ENCODE measurements at places on chromosomes 5 and 9.

DNA sequence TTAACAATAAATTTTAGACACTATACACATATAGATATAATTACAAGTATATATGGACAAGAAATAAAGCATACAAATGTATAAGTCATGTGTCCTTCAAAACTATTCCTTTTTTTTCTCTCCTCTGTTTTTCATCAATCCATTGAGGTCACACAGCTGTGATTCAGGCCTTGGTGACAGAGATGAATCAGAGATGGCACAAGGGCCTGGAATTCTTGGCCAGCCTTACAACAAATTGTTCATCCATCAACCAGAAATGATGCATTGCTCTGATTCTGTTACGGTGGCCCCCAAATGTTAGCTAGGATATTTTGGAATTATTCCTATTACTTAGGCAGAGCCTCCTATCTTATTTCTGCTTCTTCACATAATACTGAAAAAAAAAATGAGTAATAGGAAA, 108.7 kb upstream of the MPDZ start:
- peak; percentile 22 for DNase-seq

DNA sequence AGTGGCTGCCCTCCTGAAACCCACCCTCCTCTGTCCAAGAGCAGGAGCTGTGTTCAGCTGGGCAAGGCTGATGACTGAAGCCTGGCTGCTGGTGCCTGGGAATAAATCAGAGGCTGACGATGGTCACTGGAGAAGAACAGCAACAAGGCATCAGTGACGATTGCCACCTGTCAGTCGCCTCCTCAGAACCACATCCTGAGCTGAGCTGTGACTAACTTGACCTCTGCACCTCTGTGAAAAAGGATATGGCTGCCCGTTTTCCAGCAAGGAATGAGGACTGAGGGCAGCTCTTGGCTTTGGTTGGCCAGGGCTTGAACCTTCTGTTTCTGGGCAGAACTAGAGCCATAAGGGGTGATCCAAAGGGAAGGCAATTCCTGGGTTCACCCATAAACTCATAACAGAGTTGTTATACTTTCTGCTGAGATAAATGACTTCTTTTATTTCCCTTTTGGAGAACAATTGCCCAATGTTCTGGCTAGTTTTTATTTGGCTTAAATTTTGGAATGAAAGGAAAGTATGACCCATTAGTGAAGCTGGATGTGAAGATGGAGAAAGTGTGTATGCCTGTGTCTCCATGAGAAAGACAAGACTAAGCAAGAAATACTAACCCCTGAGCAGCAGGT, 40.1 kb downstream of the TRIP13 start:
- DNase-seq: no peak

- DNase-seq: no peak
These were observed 184.7 kb downstream of the MAPKAP1 start for GRCh38 chr9:125522328-125522725.

DNA sequence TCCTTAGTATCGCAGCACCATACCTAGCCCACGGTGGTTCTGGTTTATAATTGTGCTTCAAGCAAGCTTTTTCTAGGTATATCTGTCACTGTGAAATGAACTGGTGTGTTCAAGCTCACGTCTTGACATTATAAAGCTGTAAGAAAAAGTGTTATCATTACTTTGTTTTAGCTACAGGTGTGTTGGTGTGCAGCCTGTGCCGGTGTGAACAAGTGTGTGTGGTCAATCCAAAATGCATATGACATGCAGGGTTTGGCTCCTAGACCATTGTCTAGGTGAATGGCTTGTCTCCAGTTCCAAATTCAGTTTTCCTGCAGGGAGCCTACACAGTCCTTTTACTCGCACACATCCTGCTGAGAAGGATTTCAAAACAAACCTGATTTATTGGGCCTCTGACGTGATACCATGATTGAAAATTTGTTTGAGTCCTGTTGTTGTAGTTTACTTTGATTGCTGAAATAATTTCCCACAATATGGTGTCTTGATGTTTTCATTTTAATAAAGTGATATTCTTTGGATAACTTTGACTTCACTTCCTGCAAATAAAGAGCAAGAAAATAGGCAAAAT, 3.7 kb downstream of the LSM11 start:
- DNase-seq: no peak

DNA sequence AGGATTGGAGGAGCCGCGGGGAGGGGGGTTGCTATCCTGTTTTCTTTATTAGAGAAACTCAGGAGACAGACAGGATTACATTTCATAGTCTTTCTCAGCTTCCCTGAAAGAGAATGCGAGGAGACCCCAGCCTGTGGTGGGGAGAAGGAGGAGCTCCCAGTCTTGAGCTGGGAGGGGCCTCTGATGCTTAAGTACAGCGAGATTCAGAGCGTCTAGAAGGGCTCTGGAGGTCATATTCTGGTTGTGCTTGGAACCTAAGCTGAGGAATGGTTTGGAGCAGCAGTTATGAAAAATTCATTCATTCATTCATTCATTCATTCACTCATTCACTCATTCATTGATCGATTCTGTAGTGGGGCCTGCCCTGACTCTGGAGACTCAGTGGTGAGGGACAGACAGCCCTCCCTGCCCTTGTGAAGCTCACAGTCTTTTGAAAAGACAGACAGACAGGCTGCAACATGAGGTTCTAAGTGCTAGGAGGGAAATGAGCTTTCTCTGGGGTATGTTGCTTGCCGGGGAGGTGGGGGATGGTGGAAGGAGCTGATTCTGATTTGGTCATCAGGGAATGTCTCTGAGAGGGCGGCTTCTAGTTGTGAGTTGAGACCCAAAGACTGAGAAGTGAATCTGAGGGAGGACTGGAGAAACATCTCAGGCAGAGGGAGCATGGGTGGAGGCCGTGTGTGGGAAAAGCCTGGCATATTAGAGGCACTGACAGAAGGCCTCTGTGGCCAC, 2.5 kb upstream of the SPRY4 start:
- DNase-seq: peak; percentile 73

DNA sequence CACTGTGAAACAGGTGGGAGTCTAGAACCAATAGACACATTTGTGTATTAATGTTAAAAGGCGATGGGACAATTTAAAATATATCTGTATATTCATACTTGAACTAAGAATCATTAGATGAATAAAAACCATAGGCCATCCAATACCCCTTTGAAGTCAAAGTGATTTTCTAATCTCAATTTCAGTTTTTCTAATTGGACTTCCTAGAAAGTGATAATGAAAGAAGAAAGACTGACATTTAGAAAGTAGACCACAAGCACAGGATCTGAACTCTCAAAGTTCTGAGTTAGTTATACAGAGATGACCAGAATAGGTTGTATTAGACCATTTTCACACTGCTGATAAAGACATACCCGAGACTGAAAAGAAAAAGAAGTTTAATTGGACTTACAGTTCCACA, 412.8 kb upstream of the PIK3R1 start:
- DNase-seq: no peak

GRCh38 chr9:127574072-127574993, 37.7 kb upstream of the STXBP1 start:
- DNase-seq: no peak

DNA sequence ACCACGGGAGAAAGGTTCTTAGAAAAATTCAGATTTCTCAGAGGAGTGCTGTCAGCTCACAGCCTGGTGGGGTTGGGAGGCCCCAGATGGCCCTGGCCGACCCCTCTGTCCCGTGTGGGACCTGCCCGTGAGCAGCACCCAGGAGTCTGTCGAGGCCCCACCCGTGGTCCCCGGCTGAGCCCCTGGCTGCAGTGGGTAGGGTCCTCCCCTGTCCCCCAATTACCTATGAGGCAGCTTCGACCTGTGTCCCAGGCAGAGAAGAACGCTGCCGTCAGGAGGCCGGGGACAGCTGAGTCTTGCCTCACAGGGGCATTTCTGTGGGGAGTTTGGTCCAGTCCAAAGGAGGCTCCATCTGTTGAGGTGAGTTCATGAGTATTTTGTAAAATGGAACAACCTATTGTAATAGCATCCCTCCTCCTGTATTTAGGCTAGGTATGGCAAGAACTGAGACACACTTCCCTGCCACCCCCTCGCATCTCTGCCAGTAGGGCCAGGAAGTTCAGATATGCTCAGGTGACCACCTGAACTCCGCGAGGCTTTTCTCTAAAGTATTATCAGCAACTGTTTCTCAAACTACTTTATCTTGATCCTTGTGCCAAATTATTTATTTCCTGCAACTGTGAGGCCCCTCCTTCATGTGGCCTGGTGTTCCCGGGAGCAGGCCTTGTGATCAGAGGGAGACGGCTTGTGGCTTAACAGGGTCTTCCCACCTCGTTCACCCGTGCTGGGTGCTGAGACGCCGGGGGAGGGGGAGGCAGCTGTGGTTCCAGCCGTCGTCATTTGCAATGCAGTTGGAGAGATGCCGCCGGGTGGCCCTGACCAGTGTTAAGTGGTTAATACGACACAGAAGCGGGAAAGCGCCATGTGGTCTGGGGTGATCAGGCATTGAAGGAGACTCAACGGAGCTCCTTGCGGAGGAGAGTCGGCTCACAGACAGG, 1.7 kb downstream of the AHRR start:
- DNase-seq: no peak

DNA sequence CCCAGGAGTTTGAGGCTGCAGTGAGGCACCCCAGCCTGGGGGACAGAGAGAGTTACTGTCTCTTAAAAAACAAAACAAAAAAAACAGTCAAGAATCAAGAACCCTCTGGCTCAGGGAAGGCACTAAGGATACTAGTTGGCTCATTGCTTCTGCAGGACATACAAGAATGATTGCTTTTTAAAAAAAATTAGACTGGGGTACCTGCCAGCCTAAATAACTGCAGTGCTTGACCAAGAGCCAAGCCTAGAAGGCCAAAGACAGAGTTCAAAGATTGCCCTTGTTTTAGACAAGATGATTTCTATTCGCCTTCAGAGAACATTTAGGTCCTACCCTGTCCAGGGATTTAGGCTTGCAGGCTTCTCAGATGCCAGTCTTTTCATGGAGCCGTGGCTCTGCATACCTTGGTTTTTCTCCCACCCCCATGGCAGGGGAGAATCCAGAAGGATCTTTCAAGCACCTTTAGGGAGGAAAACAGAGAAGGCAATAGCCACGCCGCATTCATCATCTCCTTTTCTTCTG, 93.7 kb upstream of the IL6ST start:
- no peak for DNase-seq

DNA sequence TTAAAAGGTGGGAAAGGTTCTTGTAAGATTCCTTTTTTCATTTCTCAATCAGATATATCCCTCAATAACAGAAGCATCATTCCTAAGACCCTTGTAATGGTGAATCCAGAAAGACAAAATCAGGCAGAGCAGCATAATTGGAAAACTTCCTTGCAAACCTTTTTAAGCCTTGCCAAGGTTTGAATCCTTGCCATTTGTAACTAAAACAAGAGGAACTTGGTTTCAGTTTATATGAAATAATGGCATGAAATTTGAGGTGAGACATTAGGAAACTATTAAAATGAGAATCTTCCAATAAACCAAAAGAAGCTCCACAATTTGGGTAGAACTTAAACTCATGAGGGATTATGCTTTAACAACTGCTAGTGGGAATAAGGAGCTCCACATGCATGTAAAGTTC, 384.7 kb upstream of the SMC2 start:
- DNase-seq: no peak

GRCh38 chr9:32253731-32254130, 130.7 kb upstream of the ACO1 start:
- no peak for DNase-seq

- DNase-seq: no peak
These were observed 83.2 kb upstream of the PAPPA start for GRCh38 chr9:116070256-116070914.

DNA sequence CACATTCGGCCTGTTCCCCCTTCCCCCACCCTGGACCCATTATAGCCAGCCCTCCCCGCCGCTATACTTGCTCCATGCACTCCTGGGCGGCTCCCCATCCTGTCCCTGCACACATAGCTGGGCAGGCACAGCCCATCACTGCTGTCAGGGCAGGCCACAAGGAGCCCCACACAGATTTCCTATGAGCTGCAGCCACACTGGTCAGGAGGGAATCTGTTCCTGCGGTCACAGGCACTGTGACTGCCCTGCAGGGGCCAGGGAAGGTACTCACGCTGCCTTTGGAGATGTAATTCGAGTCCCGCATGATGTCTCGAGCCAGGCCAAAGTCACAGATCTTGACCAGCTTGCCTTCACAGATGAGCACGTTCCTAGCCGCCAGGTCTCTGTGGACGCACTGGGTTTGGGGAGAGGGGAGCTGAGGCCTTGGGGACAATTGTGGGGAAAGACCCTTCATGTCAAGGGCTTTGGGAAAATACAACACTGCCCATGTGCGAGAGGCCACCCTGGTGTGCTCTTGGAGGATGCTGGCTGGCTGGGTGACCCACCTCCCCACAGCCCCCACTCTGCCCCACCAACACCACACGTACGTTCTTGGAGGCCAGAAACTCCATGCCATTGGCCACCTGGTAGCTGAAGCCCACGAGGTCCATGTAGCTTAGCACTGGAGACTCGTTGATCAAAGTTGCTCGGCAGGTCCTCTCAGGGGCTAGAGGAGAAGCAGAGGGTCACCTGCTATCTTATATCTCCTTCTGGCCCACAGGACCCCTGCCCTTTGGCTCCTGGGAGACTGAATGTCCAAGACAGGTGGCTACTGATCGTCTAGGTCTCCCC, 34.5 kb upstream of the CSF1R start:
- DNase-seq: no peak

DNA sequence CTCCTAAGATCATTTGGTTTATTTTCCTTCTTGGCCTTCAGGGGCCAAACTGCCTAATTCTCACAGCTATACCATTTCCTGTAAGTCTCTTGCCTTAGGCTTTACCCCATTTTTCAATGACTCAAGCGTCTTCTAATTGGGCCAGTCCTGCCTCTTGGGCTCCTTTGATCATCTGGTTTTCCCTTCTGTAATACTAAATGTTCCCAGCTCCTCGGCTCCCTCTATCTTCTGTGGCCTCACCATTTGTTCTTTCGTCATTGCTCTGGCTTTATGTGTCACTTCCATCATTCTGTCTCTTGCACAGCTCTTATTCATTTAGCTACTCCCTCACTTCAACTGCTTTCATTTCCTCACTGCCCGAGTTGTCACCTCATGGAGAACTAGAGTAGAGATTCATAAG, 14.5 kb upstream of the SPINK7 start:
- no peak for DNase-seq

GRCh38 chr5:55823151-55823796, 27.9 kb upstream of the IL31RA start:
- DNase-seq: no peak

DNA sequence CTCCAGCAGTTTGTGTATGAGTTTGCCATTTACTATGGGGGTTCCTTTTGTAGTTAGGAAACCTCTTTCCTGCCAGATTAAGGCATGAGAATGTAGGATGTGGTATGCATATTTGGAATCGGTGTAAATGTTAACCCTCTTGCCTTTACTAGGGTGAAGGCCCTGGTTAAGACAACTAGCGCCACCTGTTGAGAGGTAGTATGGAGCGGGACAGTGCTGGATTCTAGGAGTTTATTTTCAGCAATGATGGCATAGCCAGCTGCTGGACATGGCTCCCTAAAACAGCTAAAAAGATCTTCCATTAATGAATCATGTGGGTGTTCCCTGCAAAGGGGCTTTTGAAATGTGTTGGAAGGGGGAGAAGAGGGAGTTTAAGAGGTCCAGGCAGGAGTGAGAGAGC, 30.7 kb upstream of the GPX3 start:
- no peak for DNase-seq
